Stimulated activated naive CD8-positive, alpha-beta T cell treated with anti-CD3 and anti-CD28 coated beads, Interleukin-15, amount 100 ng/mL, for 72 hours (primary cell): ENCODE measurements at places on chromosomes 12 and 14.

GRCh38 chr14:64704743-64705380, 638 bp downstream of the PLEKHG3 start:
- no peak for DNase-seq

- no peak for DNase-seq
Observed at GRCh38 chr12:80582431-80582830, 125.0 kb upstream of the MYF6 start.

DNA sequence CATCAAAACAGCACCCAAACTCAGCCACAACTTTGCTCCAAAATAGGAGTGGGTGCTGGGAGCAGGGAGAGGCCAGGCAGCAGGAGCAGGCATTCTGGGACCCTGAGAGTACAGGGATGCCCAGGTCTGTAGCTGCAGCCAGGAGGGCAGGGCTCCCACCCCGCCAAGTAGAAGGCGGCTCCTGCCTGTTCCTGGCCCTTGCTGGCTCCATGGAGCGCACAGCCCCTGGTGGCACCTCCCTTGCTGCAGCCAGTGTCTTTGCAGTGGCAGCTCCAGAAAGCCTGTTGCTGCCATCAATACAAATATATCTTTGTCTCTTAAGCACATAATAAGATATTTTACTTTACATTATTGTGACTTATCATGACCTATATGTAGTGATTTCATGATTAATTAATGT, 1096.5 kb downstream of the FSCB start:
- no peak for DNase-seq

- DNase-seq, result no peak
Observed at GRCh38 chr14:29037411-29037810, 270.8 kb downstream of the FOXG1 start.

- DNase-seq, result peak; percentile 75
Observed at GRCh38 chr14:102235275-102235897, 69.6 kb downstream of the MOK start.
